ENCODE measurements at places on chromosomes 13 and 19.

- no peak for DNase-seq
Observed at GRCh38 chr19:4232614-4233281, 3.4 kb downstream of the EBI3 start.

- no peak for DNase-seq
Observed at GRCh38 chr19:3782903-3783302, 3.3 kb downstream of the MATK start.

DNA sequence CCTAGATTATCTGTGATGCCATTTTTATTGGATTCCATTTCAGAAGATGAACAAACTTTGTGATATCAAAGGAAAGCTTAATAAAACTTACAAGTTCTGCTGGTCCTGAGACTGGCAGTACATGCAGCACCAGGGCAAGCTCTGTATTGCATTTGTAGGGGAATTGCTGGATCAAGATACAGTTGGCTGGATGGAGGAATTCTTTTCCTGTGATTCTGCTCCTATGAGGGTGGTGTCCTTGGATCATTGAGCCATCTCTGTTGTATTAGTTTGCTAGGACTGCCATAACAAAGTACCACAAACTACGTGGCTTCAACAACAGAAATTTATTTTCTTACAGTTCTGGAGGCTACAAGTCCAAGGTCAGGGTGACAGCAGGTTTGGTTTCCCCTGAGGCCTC lies 33.9 kb upstream of the CSNK1A1L start:
- DNase-seq: no peak

- DNase-seq: no peak
Observed at GRCh38 chr13:95741584-95742563, 64.9 kb downstream of the DNAJC3 start.
